ENCODE measurements at places on chromosomes 12 and 14.

GRCh38 chr14:94354638-94355185 lies 31.6 kb upstream of the SERPINA6 start:
- DNase-seq: no peak

DNA sequence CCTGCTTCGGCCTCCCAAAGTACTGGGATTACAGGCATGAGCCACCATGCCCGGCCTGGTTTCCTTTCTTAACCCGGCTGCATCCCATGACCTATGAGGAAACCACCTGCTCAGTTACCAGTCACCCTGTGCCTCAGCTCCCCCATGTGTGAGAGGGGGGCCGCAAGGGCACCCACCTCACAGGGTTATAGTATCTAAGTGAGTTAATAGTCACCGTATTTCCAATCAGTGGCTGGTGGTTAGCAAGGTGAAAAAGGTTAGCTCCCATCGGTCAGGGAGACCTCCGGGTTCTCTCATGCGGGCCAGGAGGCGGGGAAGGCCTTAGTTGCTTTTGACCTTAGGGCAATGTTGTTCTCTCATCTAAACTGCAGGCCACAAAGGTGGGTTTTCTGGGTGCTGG lies 6.7 kb downstream of the LRP1 start:
- no peak for DNase-seq

GRCh38 chr12:124923905-124924734 lies 9.7 kb upstream of the UBC start:
- no peak for DNase-seq

DNA sequence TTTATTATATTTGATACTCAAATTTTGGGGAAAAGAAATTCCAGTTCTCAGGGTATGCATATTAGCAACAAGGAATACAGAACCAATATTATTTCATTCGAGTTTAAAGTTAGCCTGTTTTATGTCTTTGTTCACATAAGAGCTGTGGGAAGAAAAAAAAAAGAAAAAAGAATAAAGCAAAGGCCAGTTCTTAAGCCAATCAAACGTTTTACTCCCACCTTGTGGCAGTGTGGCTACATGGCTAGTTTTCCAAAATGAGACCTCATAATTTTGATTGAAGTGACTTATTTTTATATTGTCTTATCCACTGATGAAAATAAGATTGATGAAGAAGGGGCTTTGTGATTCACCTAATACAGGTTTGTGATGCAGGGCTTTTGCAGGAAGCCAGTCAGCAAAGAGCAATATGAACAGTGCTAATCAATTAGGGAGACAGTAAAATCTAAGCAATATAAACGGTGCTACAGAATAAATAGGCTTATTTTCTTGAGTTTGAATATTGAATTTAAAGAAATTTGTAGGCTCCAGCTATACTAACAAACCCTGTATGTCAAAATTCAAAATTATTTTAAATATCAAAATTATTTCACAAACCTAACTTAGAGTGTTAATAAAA lies 624.1 kb upstream of the FOXG1 start:
- no peak for DNase-seq

GRCh38 chr12:5506821-5507231 lies 74.9 kb downstream of the NTF3 start:
- DNase-seq: no peak

DNA sequence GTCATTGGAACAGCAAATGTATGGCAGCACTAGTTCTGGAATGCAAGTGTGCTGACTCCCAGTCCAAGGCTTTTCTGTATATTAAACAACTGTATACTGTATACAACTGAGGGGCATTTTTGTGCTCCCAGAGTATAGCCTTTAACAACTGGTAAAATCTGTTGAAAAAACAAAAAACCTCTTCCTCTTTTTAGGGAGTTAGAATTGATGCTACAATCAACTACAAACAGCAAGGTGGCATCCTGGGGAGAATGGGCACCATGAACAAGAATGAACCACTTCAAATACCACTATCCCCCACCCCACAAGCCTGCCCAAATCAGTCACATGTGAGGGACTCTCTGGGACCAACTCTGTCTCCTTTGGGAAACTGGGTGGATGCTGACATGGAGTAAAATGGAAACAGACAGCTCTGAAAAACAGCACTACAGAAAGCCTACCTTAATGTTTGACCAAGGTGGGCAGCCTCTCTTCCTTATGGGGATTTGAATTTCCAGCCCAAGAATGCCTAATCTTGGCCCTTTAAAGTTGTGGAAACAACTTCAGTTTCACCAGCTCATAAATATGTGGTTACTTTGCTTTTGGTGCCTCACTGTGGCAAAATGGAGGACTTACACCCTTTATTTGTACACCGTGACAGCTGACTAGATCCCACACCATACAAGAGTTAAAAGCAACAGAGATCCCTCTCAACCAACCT lies 7.5 kb downstream of the VTI1B start:
- no peak for DNase-seq

DNA sequence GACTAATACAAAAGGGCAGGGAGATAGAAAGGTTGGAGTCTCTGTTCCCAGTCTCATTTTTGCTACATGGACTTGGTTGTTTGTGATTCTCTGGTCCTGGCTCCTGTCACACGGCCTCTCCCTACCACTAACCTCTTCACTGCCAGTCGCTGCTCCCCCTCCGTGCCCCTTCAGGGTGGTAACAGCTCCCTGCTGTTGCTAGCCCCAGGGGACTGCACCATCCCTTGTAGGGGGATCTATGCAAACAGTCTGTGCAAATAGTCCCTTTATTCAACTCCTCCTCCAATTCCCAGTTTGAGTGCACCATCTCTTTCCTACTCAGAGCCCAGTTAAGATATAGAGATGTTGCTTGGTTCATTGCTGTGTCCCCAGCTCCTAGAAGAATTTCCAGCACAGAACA lies 51.1 kb downstream of the CCDC60 start:
- DNase-seq: no peak

GRCh38 chr12:19031032-19031431 lies 98.5 kb upstream of the PLEKHA5 start:
- no peak for DNase-seq

GRCh38 chr12:11717519-11717961 lies 68.1 kb downstream of the ETV6 start:
- no peak for DNase-seq

- DNase-seq: no peak
These were observed 72.4 kb downstream of the IQSEC3 start for GRCh38 chr12:138898-139534.

All from stimulated activated CD8-positive, alpha-beta memory T cell treated with anti-CD3 and anti-CD28 coated beads, Interleukin-7, amount 100 ng/mL, for 1 hour (primary cell).